ENCODE measurements at places on chromosomes 13 and 19.
A peak's percentile ranks its signal among the peaks of the same experiment; 100 is the strongest.

- DNase-seq: no peak
These were observed 452.0 kb downstream of the SLITRK6 start for GRCh38 chr13:85347251-85347650.

GRCh38 chr13:49456156-49456555 lies 12.1 kb downstream of the SETDB2 start:
- DNase-seq: no peak

DNA sequence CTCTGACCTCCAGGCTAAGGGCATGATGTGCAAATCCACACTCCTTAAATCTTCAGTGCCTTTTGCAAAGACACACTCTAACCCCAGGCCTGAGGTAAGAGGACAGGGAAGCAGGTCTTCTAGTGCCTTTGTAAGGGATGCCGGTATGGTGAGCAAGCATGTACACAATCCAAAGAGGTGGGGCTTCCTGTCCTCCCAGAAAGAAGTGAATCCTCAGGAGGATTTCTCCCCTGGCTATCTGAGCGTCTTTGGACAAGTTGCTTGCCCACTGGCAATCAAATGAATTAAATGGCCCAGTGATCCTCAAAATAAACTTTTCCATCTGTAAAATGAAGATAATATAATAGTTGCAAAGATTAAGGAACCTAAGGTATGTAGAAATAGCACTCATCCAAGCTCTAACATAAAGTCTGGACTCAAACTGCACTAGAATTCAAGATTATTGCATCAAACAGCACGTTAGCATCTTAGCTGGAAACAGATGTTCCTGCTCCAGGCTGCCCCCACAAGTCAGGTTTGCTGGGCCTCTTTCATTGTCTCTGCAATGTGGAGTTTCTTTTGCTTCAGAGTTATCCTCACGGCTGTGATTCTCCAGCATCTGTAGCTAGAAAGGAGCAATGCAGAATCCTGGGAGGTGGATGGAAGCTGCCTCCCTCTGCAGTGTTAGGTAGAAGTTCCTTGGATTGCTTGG lies 249.6 kb downstream of the TSHZ3 start:
- DNase-seq: no peak

DNA sequence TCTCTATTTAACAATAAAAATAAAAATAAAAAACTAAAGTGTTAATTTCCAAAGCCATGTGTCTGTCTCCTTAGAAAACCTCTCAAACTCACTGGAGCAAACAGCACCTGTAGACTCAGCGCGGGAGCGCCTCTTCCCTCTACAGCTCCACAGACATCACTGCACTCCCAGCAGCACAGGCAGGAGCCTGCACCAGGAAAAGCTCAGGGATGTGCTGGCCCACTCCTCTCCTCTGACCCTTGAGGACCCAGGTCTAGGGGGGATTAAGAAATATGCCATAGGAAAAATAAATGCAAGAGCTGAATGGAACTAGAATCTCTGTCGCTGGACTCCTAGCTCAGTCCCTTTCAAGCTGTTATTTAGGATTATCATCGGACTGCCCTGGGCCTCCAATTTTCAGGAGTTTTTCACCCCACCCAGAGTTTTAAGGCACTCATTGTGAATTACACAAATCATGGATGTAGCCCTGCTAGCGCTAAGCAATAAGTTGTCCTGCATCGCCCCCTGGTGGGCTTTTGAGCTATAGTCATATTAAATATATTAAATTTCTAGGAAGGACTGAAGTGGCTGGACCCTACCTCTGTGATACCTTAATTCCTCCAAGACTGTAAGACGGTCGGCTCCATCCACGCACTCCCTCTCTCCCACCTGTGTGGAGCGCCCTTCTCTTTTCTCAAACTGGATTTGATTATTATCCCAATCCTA lies 333.9 kb downstream of the UQCRFS1 start:
- DNase-seq: peak; percentile 78

- no peak for DNase-seq
These were observed 204.5 kb downstream of the POU4F1 start for GRCh38 chr13:78398743-78399410.

GRCh38 chr19:1293782-1294604 lies 8.3 kb downstream of the EFNA2 start:
- no peak for DNase-seq

DNA sequence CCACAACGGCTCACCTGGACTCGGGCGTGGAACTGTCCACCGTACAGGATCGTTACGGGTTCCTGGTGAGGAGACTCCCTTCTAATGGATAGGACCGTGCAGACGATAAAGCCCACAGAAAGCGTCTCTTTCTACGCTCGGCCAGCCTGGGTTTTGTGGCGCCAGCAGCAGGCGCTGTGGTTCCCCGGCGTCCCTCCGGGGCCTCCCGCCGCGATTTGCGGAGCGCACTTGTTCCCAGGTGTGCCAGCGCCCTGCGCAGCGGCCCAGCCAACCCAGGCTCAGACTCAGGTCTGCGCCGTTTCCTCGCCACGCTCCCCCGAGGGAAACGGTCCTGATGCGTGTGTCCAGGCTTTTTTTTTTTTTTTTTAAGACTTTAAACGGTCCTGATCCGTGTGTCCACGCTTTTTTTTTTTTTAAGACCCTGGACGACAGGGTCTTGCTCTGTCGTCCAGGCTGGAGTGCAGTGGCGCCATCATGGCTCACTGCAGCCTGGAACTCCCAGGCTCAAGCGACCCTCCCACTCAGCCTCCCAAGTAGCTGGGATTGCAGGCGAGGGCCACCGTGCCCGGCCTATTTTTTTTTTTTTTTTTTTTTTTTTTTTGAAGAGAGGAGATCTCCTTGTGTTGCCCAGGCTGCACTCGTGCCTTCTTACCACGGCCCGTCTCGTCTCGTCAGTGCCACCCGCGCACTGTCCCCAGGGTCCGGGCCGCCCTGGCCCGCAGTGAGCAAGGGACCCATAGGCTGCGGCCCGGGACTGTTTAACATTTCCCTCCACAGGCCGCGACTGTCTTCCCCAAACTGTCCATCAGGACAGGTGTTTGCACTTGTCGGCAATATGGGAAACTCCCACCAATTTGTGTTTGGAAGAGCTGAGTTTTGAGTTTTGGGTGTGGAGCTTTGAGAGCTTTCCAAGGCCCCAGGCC lies 23.8 kb downstream of the GJA3 start:
- DNase-seq: peak; percentile 75

GRCh38 chr13:30685987-30686386 lies 49.4 kb upstream of the ALOX5AP start:
- no peak for DNase-seq

- DNase-seq: peak; percentile 84
These were observed 21.7 kb upstream of the ZNF429 start for GRCh38 chr19:21483589-21484170.

GRCh38 chr13:24269821-24270220 lies 39.6 kb upstream of the C1QTNF9 start:
- no peak for DNase-seq

DNA sequence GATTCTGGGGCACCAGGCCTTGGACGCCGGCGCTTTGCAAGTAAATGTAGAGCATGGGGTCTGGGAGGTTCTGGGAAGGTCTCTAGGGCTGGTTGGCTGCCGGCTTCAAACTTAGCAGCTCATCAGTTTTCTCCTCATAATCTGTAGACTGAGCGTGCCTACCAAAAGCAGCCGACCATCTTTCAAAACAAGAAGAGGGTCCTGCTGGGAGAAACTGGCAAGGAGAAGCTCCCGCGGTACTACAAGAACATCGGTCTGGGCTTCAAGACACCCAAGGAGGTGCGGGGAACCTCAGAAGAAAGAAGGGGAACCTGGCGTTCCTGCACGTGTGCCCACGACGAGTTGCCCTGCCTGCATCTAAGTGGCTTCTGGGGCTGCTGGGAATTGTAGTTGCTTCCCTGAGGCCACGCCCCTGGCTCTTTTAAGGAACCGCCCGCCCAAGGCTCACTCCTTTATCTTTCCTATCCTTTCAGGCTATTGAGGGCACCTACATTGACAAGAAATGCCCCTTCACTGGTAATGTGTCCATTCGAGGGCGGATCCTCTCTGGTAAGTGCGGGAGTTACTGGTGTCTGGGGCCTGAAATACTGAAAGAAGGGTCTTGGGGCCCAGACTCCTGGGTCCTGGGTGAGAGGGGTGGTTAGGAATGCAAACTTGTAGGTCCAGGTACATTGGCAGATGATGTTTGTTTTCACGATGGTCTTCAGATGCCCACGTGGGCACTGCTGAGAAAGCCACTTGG lies 984 bp downstream of the RPS11 start:
- peak; percentile 84 for DNase-seq

GRCh38 chr13:113207890-113208420 lies 514 bp downstream of the PCID2 start:
- peak; percentile 24 for DNase-seq

- no peak for DNase-seq
These were observed 5.7 kb downstream of the DCAF15 start for GRCh38 chr19:13958043-13958442.

GRCh38 chr13:105569816-105570215 lies 965.6 kb downstream of the EFNB2 start:
- no peak for DNase-seq

DNA sequence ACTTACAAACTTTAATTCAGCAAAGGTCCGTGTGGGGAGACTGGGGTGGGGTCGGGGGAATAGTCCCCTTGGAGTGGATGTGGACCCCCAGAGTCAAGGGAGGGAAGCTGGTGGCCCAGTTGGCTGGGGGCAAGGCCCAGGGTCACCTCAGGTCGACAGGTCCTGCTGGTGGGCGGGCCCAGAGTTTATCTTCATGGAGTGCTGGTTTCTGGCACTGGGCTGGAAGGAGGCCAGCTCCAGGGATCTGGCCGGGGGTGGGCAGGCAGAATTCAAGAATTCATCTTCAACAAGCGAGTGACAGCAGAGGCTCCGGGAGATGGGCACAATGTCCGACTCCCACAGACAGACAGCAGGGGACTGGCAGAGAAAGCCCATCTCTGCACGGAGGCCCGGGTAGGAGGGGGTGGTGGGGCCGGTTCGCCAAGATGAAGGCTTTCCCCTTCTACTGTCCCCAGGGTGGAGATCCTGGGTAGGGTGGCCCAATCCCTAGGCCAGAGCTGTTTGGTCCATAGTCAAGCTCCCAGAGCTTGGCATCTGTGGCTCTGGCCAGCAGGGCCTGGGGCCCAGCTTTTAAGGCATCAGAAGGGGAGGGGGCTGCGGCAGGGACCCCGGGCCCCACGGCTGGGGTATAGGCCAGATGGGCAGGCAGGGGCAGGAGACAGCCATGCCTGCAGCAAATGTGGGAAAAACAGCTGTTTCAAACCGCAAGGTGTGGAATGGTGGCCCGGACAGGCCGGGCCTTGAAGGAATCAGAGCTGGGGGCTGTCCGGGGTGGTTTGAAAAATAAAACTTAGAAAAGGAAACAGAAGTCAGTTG lies 622 bp upstream of the FDX2 start:
- DNase-seq: no peak

GRCh38 chr19:48117515-48118130 lies 7.0 kb upstream of the PLA2G4C start:
- DNase-seq: no peak

GRCh38 chr19:42115219-42115618 lies 17.0 kb downstream of the POU2F2 start:
- no peak for DNase-seq

GRCh38 chr13:52450793-52451116 lies 321 bp upstream of the VPS36 start:
- DNase-seq: no peak

GRCh38 chr19:23946569-23946968 lies 31.9 kb downstream of the ZNF726 start:
- no peak for DNase-seq

DNA sequence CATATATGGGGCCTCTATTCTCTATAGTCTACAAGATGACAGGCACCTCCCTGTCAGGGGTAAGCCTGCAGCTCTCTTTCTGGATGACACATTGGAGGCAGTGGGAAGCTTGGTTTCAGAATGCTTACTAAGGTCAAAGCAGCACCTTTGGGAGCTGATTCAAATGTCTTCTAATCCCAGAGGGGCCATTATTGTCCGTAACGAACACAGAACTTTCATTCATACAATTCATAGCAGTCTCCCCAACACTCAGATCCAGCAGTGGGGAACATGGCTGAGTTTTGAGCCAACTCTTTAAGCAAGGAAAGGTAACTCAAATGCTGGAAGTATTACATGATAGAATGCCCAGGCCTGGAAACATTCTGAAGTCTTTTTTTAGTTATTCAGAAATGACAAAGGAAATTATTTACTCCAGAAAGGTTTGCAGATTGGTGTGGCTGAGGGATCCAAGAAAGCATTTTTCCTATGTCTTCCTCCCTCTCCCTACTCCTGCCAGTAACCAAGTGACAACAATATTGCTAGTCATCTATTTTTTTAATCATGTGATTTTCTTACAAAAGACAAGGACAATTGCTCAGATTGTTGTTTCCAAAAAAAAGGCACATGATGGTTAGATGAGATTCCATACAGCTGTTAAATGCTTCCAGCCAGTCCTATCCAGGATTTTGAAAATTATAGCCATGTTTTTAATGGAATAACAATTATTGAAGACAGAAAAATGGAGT lies 118.7 kb downstream of the FOXO1 start:
- no peak for DNase-seq

GRCh38 chr13:105365831-105366230 lies 1169.6 kb downstream of the EFNB2 start:
- DNase-seq: no peak

GRCh38 chr13:21683034-21683733 lies 12.3 kb downstream of the FGF9 start:
- no peak for DNase-seq

GRCh38 chr19:14478113-14478545 lies 3.0 kb upstream of the PTGER1 start:
- no peak for DNase-seq

- no peak for DNase-seq
These were observed 86.8 kb upstream of the ANKRD10 start for GRCh38 chr13:111001636-111002035.

DNA sequence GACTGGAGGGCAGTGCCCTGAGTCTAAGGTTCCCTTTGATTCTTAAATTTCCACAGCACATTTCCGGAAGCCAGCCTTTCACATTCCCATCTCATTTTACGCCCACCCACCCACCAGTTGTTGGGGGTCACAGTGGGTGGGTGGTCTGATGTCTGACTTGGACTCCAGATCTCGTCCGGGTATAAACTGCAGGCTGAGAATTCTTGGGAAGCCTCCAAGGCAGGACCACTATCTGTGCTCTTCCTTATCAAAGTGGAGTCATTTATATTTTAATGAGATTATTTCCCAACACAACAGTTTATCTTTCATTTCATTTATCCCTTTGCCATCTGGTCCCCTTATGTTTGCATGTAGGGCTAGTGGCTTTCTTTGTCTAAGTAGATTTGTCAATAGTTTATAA lies 3.6 kb upstream of the FAM124A start:
- DNase-seq: no peak

GRCh38 chr13:72383646-72384045 lies 343.8 kb downstream of the MZT1 start:
- DNase-seq: no peak

DNA sequence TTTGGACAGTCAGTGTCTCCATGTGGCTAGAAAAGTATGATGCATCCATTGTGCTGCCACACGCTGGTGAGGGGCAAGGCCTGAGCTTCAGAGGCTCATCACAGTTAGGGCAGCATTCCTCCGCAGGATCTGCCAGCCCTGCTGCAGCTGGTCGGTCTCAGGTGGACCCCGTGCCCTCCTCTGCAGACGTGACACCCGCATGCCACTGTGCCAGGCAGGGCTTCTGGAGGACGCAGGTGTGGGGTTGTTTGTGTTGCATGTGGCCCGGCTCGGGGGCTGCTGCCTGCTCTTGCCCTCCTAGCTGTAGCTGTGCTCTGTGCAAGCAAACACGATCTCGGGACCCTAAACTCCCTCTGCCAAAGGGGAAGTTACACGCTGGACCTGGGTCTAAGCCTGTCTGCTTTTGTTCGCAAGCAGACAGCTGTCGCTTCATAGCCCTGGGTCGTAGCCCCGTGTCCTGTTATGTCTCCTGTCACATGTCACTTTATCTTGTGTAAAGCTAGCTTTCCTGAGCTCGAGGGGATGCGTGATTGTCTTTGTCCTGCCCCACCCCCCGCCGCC lies 45.3 kb downstream of the SLC7A9 start:
- DNase-seq: no peak

GRCh38 chr19:56333506-56333905 lies 18.9 kb upstream of the ZSCAN5A start:
- peak; percentile 54 for DNase-seq

Measured in activated CD4-positive, alpha-beta T cell treated with anti-CD3 and anti-CD28 coated beads for 48 hours (primary cell).